SK-N-SH treated with all-trans-retinoic acid at 6 μM for 48 hours (cell line): ENCODE measurements at places on chromosomes 1 and 21.

- peak; percentile 86 for ATAC-seq
These were observed 18.8 kb downstream of the RGS13 start for GRCh38 chr1:192654591-192655251.

DNA sequence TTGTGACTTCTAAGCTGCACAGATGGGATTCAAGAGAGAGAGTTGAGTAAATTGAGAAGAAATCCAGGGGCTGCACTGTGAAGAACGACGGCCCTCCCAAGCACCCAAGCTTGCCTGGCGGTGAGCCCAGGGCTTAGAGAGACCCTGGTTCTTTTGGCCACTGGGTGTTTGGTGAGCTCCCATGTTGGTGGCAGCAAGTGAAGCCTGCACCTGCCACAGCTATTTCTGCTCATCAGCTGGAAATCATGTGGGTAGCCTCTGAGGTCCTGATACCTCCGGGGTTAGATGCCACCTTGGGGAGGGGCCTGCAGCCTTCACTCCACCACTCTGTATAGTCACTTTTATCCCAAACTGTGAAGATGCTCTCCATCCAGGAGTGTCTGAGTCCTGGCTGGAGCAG is 6.2 kb upstream of the BTG2 start:
- ATAC-seq: no peak

DNA sequence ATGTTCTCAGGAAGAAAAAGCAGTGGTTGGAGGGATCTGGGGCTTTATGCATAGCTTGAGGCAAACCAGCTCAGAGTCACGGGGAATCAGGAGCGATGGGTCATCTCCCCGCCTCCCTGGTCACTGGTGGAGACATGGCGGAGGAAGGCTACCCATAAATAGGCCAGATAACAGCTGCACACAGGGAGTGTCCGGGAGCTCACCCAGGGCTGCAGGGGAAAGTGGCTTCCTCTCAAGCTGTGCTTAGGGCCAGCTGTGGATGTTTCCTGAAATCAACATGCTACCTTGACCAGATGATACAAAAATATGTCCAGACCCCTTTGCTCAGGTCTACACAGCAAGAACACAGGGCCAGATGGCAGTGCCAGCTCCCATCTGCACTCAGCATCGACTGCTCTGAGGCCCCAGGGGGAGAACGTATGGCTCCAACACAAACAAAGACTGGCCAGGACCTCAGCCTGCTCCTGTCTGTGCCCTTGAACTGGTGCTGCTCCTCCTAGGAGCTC is 27.1 kb upstream of the RERE start:
- ATAC-seq: no peak; the same call in 2 of the 3 replicates

DNA sequence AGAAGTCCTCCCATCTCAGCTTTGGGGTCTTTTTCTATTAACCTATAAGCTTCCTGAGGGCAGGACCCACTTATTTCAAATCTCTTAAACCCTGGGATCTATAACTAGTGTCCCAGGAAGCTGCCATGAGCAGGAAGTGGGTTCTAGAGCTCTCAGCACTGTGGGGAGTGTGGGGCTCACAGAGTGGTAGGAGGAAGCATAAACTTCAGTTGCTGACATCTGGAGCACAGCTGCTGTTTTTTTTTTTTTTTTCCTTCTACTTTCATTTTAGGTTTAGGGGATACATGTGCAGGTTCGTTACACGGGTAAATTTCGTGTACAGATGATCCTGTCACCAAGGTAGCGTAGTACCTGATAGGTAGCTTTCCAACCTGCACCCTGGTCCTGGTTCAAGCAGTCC is 59.3 kb downstream of the AK4 start:
- ATAC-seq: no peak

- peak; percentile 65 for ATAC-seq
These were observed at the start of gene GPX7 for GRCh38 chr1:52601991-52602855. Gene GPX7, plus strand, starts transcription at chr1:52602371. Its CDS starts 39 bp downstream, at chr1:52602410.

DNA sequence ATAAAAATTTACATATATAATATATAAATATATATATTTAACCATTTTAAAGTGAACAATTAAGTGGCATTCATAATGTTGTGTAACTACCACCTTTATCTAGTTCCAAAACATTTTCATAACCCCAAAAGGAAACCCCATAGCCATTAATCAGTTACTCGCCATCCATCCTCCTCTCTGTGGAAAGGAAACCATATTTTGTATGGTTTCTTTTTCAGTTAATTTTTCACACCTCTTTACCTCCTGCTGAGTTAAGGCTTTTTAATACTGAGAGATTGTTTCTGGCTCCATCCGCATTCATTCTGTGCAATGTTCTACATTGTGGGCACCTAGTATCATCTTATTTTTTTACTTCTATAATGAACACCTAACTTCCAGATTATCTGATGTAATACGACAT is 512.1 kb downstream of the LMO4 start:
- no peak for ATAC-seq

GRCh38 chr1:203388683-203389082 is 37.8 kb upstream of the FMOD start:
- no peak for ATAC-seq

DNA sequence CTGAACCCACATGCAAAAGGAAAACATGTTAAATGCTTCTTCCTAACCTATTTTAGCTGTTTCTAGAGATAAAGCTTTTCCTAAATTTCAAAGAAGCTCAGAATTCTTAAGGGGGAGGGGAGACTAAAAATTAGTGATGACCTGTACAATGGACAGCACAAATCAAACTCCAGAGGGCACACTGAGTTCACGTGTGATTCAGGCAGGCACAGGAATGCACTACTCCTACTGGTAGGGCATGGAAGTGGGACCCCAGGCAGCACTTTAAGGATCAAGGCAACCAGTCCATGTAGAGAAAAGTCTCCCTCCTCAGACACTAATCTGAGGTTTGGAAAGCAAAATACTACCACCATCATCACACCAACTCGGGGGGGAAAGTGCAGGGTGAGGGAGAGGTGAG is 31.3 kb upstream of the CLCA4 start:
- peak; percentile 76 for ATAC-seq
